Renal cortical epithelial cell (primary cell): ENCODE measurements at places on chromosomes 7 and 10. TPM values are rescaled to one million over a fixed set of nuclear protein-coding genes. Genes with fewer than 3 reads are reported as not detected.

GRCh38 chr10:3484306-3485056 lies 300.5 kb downstream of the KLF6 start:
- no peak for DNase-seq

DNA sequence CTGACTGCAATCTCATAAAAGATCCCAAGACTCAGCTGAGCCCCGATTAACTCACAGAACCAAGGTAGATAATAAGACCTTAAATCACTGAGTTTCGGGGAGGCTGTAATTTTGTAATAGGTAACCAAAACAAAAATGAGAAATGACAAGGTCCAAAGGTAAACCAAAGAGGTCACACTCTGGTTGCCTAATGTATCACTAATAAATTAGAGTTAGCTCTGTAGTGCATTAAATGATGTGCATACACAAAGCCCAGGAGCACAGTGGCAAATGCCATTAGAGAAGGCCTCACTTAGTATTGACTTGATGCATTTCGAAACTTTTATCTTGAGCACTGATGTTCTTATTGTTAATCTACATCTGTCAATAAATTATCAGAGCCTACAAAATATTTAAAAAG lies 237.7 kb upstream of the CCDC6 start:
- DNase-seq: no peak

SEMA4G gene
- total RNA-seq: 0.69 and 7.0 TPM in 2 replicates

CYP2C19 gene
- total RNA-seq: 0.05 TPM in 1 of 2 replicates, not detected in the other

CUBN gene
- 0.35 and 4.0 TPM in 2 replicates for total RNA-seq

CADPS2 gene
- total RNA-seq: 8.7 and 14.6 TPM in 2 replicates

HOXA4 gene
- 0.17 and 0.75 TPM in 2 replicates for total RNA-seq

CYP3A4 gene
- 0.69 TPM in 1 of 2 replicates, not detected in the other for total RNA-seq

VPS37D gene
- 8.6 and 9.2 TPM in 2 replicates for total RNA-seq

DNA sequence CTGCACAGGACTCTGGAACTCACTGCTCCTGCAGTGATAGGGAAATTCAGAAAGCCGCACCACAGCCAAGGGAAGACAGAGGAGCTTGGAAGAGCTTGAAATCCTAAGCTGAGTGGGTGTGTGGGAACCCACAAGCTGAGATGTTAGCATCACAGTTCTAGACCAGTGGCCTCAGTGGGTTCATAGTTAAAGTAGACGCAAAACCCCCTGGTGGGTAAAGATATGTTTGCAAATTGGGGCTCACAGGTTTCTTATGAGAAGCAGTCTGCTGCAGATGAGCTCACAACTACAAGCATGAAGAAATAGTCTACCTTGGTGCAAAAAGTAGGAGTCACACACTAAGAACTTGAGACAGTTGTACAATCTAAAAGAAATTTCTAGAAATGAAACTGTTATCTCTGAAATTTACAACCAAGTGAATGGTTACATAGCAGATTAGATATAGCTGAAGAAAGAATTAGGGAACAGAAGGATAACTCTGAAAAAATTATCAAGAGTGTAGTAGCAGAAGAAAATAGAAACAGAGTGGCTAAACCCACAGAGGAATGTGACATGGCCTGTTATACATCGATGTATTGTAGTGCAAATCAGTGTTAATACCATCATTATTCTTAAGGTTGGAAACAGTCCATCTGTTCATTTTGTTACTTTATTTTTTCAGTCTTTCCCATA lies 77.2 kb downstream of the DYNC2I1 start:
- DNase-seq: no peak

ZNF853 gene
- 1.7 and 9.1 TPM in 2 replicates for total RNA-seq

STRA8 gene
- not detected in 2 replicates for total RNA-seq

DNA sequence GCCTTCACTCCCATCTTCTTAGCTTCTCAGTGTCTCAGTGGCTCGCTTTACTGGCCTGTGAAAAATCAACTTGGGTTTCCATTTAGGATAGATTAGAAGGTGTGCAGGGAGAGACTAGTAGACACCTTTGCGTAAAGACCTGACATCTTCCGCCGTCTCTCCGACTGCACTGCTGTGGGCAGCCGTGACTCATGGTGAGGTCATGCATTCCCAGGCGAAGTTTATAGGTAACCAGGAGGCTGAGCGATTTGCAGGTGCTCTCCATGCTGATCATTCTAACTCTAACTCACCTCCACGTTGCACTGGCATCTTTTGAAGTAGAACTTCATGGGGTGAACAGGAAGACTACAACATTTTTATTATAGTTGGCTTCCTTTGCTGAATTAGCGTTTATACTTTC lies 68.0 kb upstream of the ZNF438 start:
- peak; percentile 96 for DNase-seq

GRCh38 chr10:80137920-80138319 lies 5.4 kb downstream of the PLAC9 start:
- no peak for DNase-seq

- DNase-seq: no peak
These were observed 79.0 kb upstream of the GPR26 start for GRCh38 chr10:123587110-123587509.

URGCP gene
- total RNA-seq: 37.0 and 40.6 TPM in 2 replicates

DNA sequence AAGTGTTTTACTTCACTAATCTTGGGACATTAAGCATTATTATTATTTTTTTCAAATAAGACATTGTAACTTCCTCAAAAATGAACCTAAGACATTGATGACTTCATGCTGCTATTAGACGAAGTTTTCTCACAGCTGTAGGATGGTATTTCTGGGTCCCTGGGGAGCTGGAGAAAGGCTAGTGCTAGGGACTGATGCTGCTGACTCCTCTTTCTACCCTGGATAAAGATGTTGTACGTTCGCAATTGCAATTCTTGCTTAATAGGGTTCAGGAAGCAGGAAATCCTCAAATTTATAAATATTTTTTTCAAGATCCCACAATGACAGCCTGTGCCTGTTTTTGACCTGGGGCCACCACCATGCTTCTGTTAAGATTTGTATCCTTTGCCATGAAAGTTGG lies 526.0 kb downstream of the CCSER2 start:
- DNase-seq: no peak

TRIP6 gene
- total RNA-seq: 87.9 and 95.2 TPM in 2 replicates

DNA sequence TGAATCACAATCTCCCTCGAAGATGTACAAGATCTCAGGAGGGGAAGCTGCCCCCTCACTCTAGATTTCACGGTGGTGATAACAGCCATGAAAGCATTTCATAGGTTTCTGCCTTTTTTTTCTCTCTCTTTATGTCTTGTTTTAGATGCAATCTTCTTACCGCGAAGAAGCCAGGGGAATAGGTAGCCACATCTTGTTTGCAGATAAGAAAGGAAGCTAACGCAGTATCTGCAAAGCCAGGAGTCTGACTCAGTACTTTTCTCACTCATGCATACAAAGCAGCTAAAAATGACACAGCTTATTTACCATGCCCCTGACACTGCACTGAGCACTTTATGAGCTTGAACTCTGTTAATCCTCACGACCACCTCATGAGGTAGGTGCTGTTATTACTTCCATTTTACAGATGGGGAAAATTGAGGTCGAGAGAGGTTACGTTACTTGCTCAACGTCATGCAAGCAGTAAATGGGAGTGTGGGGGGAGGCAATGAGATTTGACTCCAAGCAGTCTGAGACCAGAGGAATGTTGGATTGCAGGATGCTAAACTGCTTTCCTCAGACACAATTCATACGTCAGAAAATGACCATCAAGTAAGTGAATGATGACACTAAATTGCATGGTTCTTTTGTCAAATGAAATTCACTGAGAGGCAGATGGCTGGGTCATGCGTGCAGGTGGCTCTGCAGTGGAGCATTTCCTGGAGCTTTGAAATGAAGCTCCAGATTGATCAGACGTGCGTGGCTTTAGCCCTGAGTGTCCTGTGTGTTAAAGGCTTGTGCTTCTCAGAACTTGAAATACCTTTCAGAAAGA lies 3.3 kb downstream of the MAP3K8 start:
- peak; percentile 72 for DNase-seq

- DNase-seq: peak; percentile 49
These were observed 14.7 kb upstream of the MICALL2 start for GRCh38 chr7:1473864-1474512.

TMEM176A gene
- 0.35 TPM in 1 of 2 replicates, not detected in the other for total RNA-seq

DNA sequence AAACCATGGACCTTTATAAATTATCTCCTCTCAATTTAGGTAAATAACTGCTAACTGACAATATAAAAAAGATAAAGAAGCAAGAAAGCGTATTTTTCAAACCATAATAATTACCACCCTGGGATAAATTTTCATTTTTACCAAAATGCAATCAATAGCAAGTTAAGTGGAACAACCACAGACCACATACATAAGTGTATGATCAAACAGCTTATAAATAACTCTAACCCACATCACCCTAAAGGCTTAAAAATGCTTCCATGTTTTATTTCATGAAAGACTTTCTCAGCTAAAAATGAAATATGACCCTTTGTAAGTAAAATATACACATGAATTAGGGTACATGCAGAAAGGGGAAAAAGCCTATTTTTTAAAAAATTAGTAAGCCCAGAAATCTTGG lies 156.5 kb downstream of the SGMS1 start:
- DNase-seq: no peak

ANXA8L1 gene
- 1.6 TPM in 1 of 2 replicates, not detected in the other for total RNA-seq

DNA sequence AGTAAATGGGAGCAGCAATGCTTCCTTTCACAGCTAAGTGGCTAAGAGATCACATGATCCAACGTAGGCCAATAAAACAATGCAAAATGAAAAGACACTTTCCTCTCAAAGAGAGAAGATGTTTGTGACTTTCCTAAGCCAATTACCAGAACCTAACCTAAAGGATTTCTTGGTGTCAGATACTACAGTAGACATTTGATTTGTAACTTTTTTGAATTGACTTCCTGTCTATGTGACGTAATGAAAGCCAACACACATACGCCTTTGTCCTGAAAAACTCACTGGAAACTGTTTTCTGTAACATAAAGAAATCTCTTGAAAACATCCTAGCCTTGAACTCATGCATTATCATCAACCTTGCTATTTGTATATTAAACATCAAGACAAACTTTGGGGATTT lies 417.1 kb downstream of the GPAM start:
- no peak for DNase-seq

DNA sequence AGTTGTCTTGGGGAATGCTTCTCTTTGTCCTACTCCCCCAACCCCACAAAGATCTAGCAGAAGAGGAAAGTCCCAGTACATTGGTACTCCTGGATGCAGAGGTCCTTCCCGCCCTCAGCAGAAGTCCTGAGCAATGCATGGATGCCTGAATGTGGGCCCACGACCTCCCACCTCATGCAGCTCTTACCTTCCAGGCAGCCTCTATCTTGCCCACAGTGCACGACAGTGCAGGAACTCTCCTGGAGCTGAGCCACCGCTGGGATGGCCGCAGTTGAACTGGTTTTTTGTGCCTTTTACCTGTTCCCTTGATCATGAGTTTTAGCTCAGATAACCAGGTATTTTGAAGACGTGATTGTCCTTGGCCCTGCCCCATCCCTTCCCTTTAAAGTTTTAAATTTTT lies 37.9 kb downstream of the LRRC4 start:
- DNase-seq: no peak

DNA sequence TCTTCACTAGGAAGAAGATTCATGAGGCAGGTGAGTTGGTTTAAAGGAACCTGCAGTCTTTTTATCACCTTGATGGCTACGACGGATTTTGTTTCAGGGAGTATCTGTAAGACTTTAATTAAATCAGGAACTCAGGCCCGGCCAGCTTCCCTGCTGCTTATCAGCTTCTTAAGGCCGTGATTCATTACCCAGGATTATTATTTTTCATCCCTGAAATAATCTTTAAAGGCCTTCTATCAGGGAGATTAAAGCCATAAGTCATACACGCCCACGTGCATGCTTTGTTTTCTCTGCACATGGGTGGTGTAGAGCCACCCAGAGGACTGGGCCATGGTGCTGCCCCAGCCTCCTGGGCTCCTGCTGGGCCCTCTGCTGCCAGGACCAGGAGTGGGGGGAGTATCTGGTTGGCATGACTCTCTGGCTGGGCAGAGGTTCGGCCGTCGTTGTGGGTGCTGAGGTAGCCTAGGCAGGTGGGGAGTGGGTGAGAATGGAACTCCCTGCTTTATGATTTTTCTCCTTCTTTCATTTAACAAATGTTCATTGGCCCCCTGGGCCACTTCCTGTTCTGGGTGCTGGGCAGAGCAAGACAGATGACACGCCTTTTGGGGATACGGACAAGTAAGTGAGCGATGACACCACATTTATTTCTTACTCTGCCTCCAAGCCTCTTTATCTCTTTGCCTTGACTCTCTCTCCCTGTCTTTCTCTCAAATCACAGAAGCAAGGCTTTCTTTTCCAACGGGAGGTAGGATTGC lies 39.0 kb upstream of the PCBD1 start:
- no peak for DNase-seq

- DNase-seq: no peak
These were observed 228.9 kb downstream of the SDHAF3 start for GRCh38 chr7:97346349-97346748.

- no peak for DNase-seq
These were observed 112.0 kb upstream of the C7orf33 start for GRCh38 chr7:148478551-148478950.

DNA sequence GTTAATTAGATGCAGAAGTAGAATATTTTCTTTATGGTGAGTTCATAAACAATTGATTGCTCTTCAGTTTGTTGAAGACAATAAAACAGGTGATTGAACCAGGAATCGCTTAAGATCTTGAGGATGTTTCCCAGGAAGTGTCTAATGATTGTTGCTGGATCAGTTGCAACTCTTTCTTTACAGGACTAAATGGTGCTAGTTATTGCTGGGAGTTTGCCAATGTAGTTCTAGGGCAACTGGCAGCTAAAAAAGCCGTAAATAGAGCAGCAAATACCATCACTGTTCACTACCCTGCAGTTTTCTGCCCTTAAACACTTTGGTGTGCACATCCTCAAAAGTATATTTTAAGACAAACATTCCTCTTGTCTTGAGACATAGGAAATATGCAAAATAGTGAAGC lies 119.2 kb upstream of the ANK3 start:
- no peak for DNase-seq

PDCD4 gene
- total RNA-seq: 27.3 and 93.2 TPM in 2 replicates

FGFBP3 gene
- total RNA-seq: 0.15 and 0.17 TPM in 2 replicates

SFRP5 gene
- 0.17 and 0.60 TPM in 2 replicates for total RNA-seq

- DNase-seq: no peak
These were observed 12.4 kb downstream of the MTPN start for GRCh38 chr7:135964791-135965190.

DNA sequence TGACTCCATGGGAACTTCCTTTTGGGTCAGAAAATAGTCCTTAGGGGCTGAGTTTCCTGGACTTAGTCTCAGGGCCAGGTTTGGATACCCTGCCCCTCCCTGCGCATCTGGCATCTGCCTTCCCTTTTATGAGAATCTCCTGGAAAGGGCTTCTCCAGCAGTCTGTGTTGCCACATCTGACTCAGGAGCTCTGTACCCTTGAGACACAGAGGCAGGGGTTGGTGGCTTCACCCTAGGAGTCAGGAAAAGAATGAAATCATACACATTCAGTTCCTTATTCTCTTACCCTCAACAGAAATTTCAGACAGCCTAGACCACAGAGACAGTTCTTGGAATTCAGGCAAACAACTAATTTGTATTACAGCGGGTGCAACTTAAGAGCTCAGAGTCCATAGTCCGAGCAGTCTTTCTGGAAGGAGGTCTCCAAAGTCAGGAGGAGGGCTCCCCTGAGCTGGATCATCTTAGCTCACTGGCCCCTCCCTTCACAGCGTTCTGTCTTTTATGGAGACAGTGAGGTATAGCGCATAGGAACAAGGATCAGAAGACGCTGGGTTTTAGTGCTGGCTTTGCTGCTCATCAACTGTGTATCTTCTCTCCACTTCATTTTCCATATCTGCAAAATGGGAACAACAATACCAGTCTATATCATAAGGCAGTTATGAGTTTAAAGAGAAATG lies 3.0 kb upstream of the PLAU start:
- peak; percentile 89 for DNase-seq

CYP2C8 gene
- total RNA-seq: 0.20 and 1.0 TPM in 2 replicates

CASTOR2 gene
- 4.5 and 40.5 TPM in 2 replicates for total RNA-seq

ZNF727 gene
- total RNA-seq: 0.10 TPM in 1 of 2 replicates, not detected in the other

- no peak for DNase-seq
These were observed 117.6 kb upstream of the JCAD start for GRCh38 chr10:30176776-30177533.

MLXIPL gene
- total RNA-seq: 0.15 TPM in 1 of 2 replicates, not detected in the other

- no peak for DNase-seq
These were observed 50.3 kb downstream of the SLIT1 start for GRCh38 chr10:97135464-97135863.
